ENCODE measurements at places on chromosomes 13 and 19.

DNA sequence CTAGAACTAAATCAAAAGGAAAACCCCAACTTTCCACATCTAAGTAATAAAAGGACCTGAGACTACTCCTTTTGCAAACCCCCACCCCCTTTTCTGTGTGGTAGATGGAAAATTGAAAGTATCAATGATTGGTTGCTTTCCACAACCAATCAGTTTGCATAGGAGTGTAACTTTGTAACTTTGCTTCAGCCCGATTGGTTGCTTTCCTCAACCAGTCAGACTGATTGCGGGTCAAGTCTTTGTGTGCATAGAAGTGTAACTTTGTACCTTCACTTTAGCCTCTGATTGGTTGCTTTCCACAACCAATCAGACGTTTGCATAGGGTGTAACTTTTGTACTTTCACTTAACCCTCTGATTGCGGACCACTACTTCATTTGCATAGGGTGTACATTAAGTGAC, 8.0 kb upstream of the B3GLCT start:
- no peak for DNase-seq

GRCh38 chr13:66430269-66430668, 799.9 kb downstream of the PCDH9 start:
- DNase-seq, result no peak

DNA sequence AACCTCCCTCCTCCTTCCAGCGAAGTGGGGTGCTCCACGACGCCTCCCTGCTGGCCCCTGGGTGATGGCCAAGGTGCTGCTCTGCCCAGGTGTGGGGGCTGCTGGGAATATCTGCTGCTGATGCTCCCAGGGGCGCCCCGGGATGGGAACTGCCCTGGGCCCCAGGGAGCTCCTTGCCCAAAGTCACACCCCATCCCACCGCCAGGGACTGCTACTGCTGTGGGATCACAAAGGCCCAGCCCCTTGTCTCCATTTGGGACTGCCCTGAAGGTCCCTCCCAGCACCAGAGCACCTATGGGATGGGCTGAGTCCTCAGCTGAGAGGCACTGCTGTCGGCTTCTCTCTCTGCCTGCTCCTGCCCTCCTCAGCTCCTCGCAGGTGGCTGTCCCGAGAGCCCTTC, 19.0 kb downstream of the CHST8 start:
- no peak for DNase-seq

- DNase-seq, result no peak
Observed at GRCh38 chr13:75687150-75687763, 51.1 kb downstream of the LMO7 start.

DNA sequence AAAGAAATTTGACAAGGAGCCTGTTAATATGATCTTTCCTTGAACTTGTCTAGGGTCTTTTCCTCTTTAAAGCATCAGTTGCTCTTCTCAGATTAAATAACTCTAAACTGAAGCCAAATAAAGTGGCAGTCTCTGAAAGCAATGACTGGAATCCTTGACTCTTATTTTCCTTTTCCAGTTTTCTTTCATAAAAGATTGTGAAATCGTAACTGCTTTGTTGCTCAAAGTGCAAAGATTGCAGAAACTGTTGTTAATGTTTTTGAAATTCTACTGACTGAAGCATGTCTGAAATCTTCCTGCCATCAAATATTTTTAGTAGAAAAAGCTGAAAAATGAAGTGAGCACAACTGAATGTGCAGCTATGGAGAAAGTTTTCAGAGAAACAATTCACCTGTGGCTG, 1.9 kb downstream of the NHLRC3 start:
- DNase-seq, result no peak

GRCh38 chr19:30073152-30074000, 131.3 kb downstream of the URI1 start:
- no peak for DNase-seq

Measured in activated T-cell treated with anti-CD3 and anti-CD28 coated beads, Interleukin-2, amount 50 U/mL, for 1 hour (primary cell).